Cerebellar cortex (tissue), 1 donor: ENCODE measurements at places on chromosomes 2 and 18.

GRCh38 chr2:47230418-47230817 is 75.3 kb upstream of the STPG4 start:
- no peak for DNase-seq

DNA sequence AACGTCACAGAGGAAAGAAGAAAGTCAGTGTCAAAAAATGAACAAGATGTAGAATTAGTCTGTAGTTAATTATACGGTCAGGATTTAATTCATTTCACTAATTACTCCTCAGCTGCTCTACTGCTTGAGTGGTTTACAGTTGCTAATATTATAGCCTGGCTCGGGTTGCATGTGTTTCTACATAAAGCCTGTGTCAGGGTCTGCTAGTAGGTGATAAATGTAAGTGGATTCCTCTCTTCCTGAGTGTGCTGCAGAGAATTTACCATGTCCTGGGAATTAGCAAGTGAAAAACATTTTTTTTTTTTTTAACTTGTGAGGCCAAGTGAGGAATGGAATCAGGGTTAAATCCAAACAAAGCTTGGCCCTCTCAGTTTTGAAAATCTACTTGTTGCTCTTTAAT is 622.6 kb downstream of the EPHA4 start:
- no peak for DNase-seq

- DNase-seq = no peak
These were observed at the start of gene GALR1 for GRCh38 chr18:77249569-77250500. Gene GALR1 (plus strand): TSS chr18:77249848. CDS start chr18:77250549, 701 bp downstream.

DNA sequence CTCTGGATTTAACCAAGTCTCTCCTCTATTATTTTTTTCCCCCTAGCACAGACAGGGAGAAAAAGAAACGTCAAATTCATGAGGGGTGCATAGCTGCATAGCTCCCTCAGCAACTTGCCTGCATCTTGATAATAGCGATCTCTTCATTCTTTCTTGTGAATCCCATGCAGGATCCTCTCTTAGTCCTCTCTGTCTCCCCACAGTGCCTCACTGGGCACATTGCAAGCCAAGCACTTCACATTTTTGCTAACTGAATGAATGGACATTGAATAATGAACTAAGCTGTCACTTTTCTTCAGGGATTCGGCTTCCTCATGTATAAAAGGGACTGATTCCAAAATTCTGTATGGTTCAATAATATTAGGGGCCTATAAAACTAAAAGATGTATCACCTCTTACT is 2.9 kb upstream of the EPB41L3 start:
- DNase-seq = peak; percentile 78

- no peak for DNase-seq
These were observed 5.7 kb downstream of the SERPINB8 start for GRCh38 chr18:63975628-63976027.
